Hypothalamus (tissue), 51 donors: ENCODE measurements at places on chromosomes 6 and 20.

GRCh38 chr6:161031721-161032495, 40.3 kb downstream of the MAP3K4 start:
- no peak for DNase-seq

DNA sequence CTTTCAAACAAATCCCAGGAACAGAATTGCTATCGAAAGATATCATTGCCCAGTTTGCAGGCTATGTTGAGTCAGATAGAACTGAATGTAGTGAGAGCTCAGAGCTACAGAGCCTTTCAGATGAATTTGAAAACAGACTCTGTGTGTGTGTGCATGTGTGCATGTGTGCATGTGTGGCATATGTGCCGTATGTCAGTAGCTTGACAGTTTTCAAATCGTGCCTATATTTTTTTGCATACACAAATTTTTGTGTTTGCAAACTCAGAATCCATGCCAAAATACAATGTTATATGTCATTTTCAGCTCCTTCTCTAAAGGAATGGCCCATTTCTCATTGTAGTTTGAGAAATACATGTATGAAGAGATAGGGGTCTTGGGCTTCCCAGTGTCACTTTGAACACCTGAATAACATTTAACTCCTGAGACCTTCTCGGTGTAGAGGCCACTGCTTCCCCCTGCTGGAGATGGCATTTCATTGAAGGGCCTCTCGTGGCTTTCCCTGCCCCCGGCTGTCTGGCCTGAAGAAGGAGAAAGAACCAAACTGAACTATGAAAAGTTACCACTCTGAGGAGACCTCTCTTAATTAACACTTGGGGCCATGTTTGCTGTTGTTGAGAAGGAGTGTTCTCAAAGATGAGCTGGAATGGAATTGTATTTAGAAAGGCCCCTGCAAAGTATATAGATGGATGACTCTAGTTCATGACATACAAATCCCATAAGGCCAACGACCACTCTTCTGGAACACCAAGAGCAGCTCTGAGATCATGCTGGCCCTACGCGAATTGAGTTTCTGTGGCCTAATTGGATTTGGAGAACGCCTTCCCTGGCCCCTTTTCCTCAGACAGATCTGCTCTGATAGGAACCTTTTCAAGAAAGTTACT, 58.7 kb downstream of the VAPB start:
- DNase-seq = no peak

GRCh38 chr6:129874837-129875236, 13.7 kb upstream of the TMEM244 start:
- no peak for DNase-seq

DNA sequence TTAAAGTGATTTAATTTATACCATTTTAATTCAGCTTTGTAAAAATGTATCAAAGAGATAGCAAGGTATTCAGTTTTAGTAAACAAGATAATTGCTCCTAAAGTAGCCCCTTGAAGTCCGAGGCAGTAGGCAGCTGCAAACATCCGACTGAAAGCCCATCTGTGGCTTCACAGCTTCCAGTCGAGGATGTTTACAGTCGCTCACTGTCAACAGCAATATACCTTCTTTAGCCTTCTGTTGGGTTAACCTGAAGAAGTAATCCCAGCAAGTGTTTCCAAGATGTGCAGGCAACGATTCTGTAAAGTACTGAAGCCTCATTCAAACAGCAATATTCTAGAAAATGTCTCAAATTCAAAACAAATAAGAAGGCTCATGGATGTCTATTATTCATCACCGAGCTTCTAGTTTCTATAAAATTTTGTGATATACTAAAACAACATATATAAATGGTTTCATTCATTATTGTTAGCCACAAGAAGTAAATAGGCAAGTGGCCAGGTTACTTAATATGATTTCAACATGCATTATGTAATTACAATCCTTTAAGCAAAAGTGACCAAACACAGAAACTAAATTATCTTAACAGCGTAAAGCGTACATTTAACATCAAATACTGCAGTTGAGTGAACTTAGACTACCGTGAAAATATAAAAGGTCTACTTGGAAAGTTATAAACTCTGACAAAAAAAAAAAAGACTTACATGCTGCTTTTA, 115.0 kb downstream of the OGFRL1 start:
- DNase-seq = no peak

DNA sequence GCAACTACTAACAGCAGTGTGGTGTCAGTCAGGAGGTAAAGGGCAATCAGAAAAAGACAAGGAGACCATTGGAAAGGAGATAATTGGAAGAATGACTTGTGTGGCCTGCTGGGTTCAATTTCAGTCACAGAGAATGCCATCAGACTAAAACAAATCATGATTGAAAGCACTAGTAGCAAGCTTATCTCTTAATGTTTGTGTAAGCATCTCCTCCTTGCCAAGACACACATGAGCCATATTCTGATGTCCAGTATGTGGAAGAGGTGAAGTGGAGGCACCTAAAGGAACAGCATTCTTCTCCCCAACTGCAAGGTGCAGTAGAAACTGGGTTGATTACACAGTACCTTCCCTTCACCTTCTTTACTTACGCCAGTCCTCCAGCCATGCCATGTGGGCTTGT, 287.5 kb downstream of the ZFAND3 start:
- DNase-seq = no peak

- DNase-seq = no peak
These were observed 9.2 kb upstream of the EFHC1 start for GRCh38 chr6:52410979-52411378.

DNA sequence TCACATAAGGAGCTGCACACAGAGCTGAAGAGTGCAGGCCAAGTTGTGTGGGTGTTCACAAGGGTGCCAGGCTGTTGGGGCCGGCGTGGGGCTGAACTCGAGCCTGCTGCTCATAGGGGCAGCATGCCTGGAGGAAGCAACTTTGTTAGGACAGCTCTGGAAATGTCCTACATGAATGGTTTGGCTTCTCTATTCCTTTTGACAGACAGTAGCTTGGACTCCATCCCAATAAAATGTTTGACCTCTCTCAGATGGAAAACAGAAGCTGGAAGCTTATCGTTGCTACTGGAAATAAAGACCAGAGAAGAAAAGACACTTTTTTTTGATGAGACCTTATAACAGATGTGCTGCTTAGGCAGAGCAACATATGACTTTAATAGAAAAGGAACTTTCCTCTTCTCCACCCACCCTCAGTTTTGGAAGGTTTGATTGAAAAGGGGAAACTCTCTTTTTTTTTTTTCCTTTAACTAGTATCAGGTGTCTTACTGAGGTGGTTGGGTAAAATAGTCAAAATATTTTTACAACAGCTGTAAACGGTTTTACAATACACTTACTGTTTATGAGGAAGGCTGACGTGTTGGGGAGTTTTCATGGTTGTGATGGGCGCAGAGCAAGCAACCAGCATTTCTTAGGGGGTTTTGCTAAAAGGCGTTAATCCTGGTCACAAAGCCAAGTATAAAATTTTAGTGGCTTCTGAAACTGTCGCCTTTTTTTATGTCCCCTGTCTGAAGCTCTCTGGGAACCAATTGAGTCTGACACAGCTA, 80.7 kb upstream of the EEF1E1 start:
- DNase-seq = no peak

DNA sequence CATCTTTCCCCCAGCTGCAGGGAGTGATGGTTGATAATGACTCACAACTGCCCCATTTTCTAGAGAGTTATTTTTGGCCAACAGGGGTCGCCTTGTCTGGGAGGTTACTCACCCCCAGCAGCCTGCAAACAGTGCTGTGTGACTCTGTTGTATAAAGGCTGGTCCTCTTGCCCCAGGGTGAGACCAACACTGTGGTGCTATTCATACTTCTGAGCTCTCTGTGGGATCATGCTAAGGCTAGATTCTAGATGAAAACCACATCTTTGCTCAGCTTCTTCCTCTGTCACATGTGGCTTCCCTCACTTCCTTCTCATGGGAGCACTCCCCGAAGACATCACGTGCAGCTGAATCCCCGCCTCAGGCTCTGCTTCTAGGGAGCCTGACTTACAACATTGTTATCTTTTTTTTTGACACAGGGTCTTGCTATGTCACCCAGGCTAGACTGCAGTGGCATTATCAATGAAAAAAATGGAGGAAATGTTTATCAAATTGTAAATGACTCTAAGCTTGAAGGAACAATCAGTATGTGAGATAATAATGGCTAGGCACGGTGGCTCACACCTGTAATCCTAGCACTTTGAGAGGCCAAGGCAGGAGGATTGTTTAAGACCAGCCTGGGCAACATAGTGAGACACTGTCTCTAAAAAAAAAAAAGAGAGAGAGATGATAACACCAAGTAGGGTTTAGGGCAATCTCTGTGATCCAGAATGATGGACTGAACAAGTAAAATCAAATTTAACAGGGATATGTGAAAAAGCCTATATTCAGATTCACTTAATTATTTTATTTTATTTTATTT, 55.7 kb upstream of the SLC23A2 start:
- DNase-seq = no peak

DNA sequence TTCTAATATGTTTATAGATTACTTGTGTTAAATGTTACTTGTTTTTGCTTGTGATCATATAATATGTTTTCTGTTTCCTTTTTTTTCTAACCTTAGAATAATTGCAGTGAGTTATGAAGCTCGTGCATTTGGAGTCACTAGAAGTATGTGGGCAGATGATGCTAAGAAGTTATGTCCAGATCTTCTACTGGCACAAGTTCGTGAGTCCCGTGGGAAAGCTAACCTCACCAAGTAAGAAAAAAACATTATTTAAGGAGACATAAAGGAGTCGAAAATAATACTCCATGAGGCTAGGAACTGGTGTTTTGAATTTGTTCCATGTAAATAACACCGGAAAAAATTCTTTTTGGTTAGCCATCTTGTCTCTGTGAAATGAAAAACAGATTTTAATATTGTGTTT, 6.9 kb downstream of the POLH start:
- no peak for DNase-seq

DNA sequence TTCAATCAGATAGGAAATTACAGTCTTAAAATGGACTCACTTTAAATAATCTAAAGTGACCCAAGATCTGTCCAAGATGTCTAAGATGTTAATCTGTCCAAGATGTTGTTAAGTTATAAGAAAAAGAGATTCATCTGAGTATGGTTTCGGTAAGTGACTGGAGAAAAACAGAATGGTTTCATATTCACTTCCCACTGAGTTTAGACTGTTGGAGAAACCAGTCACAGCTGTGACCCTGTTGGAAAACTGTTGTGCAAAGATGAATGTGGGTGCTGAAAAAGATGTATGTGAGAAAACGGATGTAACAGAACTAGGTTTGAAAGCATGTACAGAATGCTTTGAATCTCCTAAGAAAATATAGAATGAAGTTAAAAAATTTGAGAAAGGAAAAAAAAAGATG, 325.9 kb downstream of the COL12A1 start:
- DNase-seq = no peak

DNA sequence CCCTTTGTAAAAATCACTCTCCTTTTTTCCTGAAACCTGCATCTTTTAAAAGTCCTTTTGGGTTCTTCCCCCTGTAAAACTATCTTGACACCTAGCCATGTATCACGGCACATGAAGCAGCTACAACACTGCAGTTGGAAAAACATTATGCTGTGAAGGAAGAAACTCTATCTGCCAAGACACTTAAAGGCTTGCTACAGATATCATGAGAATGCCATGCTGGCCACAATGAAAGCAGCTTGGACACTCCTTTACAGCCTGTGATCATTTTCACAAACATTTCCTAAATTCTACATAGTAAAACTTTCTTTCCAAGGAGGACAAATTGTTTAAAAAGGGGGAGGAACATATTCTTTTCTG, 31.8 kb downstream of the CNKSR3 start:
- no peak for DNase-seq

GRCh38 chr20:1003920-1004697, 2.0 kb upstream of the RSPO4 start:
- DNase-seq = no peak

GRCh38 chr20:23515250-23515939, 24.5 kb downstream of the CST8 start:
- no peak for DNase-seq

- DNase-seq = no peak
These were observed 40.1 kb downstream of the ILRUN start for GRCh38 chr6:34656378-34657036.

- DNase-seq = no peak
These were observed 15.6 kb downstream of the PKIG start for GRCh38 chr20:44597930-44598329.
